Activated CD4-positive, alpha-beta T cell treated with anti-CD3 and anti-CD28 coated beads for 4 hours (primary cell): ENCODE measurements at places on chromosomes 4 and X.

GRCh38 chr4:152586668-152587067 lies 50.8 kb upstream of the FBXW7 start:
- DNase-seq: no peak

- peak; percentile 11 for DNase-seq
Measured at GRCh38 chrX:53445977-53446376, 11.8 kb upstream of the HSD17B10 start.

DNA sequence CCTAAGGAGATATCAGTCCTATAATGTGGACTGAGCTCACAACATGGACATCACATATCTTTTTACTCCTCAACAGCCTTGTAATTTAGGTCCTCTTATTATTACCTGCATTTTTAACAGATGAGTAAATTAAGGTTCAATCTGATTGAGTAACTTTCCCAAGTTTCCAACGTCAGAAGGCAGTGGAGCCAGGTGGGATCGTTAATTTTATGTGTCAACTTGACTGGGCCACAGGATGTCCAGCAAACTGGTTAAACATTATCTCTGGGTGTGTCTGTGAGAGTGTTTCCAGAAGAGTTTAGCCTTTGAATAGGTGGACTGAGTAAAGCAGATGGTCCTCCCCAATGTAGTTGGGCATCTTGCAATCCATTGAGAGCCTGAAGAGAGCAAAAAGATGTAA lies 59.0 kb upstream of the SLIT2 start:
- no peak for DNase-seq

GRCh38 chrX:150847088-150847487 lies 51.4 kb downstream of the CD99L2 start:
- DNase-seq: no peak

- no peak for DNase-seq
Measured at GRCh38 chr4:94519925-94520789, 68.4 kb downstream of the PDLIM5 start.

DNA sequence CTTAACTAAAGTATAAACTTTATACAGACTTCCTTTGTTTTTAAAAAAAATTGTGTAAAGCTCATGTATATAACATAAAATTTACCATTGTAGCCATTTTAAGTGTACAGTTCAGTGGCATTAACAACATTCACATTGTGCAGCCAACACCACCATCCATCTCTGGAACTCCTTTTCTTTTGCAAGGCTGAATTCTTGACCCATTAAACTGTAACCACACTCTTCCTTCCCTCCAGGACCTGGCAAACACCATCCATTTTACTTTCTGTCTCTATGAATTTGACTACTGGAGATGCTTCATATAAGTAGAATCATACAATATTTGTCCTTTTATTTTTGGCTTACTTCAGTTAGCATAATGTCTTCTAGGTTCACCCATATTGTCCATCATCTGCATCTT lies 104.7 kb downstream of the RASL11B start:
- no peak for DNase-seq

GRCh38 chr4:106126062-106126461 lies 189.9 kb downstream of the TBCK start:
- no peak for DNase-seq

DNA sequence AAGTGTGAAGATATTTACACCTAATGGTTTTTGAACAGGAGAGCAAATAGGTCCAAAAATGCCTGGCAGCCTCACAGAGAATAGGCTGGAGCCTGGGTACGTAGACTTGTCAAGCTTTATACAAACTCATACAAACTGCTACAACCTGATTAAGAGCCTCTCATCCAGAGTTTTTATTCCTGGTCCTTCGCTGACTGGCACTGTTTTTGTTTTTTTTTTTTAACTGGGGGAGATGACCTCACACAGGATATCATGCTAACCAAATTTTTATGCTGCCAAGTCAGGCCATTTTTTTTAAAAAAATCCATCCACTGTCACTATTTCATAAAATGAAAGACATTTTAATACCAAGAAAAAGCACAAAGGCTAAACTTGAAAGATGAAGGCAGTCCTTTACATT lies 1.9 kb downstream of the FAM114A1 start:
- no peak for DNase-seq

DNA sequence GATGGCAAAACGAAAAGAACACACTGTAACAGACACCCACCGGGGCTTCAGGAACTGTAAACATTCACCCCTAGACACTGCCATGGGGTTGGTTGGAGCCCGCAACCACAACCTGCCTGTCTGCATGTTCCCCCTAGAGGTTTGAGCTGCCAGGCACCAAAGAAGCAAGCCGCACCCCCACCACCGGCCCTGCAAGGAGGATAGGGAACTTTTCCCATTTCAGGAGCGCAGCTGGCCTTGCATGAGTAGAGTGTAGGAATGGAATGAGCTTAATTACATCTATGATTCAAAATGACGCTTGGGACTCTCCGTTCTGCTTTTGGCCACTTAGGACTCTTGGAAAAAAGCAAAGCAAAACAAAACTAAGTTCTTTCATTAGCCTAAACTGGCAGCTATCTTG lies 243.6 kb upstream of the CTSO start:
- no peak for DNase-seq

DNA sequence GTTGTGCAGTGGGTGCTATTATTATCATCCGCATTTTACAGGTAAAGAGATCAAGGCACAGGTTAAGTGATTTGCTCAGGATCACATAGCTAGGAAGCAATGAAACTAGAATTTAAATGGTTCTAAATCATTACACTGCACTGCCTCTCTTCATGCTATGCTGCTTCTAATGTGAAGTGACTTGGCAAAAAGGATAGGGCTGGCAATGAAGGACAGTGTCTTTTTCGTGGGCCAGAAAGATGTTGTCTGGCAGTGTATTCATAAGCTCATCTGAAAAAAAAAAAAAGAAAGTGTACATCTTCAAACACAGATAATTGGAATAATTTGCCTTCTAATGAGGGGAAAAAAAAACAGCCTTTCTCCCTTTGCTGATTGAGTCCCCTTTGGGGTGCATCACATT lies 132.2 kb upstream of the FUNDC1 start:
- DNase-seq: no peak

DNA sequence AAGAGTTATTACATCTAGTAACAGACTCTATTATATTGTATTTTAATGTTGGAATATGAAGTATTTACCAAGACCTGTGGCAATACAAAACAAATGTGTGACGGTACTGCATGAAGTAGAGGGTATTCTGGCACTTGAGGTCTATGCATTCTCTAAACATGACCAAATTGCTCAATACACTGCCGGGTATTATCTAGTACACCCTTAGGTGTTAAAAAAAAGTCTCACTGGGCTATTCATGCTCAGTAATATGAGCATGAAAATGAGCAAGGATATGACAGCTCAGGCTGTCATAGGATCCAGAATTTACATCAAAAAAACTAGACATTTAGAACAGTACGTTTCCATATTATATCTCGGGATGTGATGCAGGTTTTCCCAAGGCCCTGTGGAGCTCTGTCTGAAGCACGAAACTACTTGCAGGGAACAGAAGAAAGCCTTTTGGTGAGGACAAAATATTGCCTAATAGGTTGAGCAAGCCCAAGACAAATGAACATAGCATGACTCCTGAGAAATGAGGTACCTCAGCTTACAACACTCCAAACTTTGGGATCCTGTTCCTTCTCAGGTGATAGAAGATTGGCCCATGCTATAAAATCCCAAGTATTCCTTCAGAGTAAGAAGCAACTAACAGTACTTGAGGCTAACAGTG lies 74.1 kb upstream of the MAOA start:
- no peak for DNase-seq

- no peak for DNase-seq
Measured at GRCh38 chrX:155068165-155068564, 2.8 kb downstream of the CMC4 start.

DNA sequence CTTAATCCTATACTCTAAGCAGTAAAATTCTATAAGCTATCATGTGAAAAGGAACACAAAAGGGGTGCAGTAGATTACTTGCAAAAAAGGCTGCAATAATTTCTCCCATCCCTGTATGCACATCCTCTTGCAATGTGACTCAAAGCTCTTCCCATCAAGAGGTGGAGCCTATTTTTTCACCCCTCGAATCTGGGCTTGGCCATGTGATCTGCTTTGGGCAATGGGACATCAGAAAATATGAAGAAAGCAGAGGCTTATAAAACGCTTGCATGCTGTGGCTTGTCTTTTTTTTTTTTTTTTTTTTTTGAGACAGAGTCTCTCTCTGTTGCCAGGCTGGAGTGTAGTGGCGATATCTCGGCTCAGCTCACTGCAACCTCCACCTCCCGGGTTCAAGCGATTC lies 33.0 kb downstream of the GEMIN8 start:
- no peak for DNase-seq

DNA sequence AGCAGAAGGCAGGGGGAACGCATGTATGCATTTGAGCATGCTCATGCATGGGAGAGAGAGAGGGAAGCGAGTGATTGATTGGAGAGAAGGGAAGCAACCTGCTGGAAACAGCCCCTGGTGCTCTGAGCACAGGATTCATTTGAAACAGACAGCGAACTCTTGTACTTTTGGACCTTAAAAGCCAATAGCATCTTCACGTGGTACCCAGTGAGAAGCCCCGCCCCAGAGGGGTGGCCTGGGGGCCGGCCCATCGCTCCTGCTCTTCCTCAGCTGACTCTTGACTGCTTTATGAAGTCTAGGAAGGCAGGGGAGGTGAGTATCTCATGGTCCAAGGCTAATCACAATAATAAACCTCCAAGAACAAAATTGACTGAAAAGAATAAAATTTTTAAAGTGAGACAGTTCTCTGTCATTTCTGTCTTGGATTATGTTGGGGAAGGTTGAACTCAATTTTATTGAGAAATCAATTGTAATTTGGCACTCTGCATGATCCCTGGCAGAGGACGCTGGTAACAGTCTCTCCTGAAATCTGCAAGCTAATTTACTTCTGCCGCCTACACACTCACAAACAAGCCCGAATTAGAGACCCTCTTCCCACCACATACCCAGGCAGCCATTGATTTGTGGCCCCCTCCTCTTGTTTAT lies 168.2 kb upstream of the PPARGC1A start:
- no peak for DNase-seq

DNA sequence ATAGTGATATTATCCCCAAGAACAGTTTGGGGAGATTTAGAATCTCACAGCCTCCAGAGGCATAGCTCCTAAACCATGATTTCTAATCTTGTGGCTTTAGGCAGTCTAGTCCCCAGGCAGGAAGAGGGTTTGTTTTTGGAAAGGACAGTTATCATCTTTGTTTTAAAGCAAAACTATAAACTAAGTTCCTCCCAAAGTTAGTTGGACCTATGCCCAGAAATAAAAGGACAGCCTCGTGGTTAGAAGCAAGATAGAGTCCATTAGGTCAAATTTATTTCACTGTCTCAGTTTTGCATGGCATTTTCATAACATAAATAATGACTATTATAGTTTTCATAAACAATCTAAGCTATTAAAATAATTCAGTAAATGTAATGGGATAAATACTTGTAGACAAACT lies 120.5 kb downstream of the MAGEC2 start:
- DNase-seq: no peak

DNA sequence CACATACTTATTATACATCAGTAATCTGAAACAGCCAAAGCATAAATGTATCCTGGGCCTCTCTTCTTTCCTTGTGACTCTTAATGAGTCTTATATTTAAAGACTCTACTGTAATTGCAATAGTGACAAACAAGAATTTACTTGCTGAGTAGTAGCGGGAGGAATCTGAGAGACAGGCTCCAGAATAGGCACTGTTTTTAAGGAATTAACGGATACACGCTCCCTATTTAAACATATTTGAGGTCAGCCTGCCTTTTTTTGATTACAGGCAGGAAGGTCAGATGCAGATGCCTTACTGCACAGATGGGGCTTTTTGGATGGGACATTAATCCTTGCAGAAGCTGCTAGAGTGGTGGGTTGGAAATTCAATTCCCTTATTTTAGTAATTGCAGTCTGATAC lies 196.3 kb upstream of the ANXA3 start:
- DNase-seq: no peak

DNA sequence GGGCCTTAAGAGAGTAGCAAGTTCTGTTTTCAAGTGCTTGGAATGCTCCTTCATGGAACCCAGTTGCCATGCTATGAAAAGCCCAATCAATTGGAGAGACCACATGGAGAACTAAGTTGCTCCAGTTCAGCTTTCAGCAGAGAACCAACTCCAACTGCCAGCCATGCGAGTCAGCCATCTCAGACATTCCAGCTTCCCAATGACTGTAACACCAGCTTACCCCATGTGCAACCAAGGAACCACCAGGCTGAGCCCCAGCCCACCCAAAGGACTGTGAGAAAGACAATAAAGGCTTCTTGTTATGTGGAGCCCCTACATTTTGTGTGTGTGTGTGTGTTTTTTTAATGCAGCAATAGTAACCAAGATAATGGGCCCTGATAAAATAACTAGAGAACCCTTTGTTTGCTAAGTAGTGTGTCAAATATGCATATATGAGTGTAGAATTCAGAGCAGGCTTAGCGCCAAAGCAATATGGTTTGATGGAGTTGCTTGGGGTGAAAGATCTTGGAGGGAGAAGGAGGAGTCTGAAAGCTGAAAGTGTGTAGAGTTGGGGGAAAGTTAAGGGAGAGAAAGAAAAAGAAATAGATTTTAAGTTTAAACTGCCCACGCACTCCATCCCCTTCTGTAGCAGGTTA lies 35.0 kb upstream of the CCKAR start:
- no peak for DNase-seq

GRCh38 chr4:130028552-130028951 lies 932.6 kb downstream of the C4orf33 start:
- DNase-seq: no peak

DNA sequence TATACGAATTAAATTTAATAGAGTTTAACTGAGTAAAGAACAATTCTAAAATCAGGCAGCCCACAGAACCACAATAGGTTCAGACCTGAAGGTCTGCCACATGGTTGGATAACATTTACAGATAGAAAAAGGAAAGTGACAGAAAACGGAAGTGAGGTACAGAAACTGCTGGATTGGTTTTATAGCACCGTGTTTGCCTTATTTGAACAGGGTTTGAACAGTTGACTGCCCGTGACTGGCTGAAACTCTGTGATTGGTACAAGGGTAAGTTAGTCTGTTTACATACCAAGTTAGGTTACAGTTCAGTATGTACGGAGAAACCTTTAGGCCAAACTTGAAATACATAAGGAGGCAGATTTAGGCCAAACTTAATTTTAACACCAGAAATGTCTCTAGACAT lies 64.1 kb upstream of the ATXN3L start:
- no peak for DNase-seq

DNA sequence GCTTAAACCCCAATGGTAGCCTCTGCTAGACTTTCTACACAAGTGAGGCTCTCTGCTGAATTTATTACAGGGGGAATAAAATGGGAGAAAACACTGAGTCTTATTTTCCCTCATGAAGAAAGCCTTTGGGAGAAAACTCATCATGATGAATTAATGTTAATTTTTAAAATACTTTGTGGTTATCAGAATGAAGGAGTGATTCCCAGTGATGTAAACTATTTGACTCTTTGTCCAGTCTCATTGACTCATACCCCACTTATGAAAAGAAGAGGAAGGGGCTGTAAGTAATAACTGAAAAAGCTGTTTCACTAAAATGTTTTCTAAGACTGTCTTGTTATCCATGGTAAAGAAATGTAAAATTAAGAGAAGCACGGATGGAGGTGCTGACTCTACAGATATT lies 208.8 kb downstream of the GRIA3 start:
- no peak for DNase-seq

DNA sequence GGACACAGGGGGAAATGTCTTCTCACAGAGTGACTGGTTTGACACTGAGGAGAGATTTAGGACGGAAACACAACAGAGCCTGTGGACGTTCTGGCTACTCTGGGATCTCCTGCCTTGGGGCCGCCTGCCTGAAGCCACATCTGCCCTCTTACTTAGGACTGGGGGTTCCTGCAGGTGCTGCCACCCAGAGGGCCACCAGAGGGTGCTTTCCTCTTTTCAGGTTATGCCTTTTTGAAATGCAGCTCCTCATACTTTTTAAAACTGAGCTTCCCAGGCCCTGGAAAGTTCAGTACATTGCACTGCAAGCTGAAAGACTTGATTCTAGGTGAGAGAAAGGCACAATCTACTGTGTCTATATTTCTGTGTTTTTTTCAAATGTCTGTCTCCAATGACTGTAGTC lies 92.2 kb upstream of the PGRMC2 start:
- DNase-seq: no peak
